Epithelial cell of esophagus (primary cell): ENCODE measurements at places on chromosomes 16 and 17.

- no peak for DNase-seq
Observed at GRCh38 chr16:65991149-65991701, 375.3 kb upstream of the CDH5 start.

- no peak for DNase-seq
Observed at GRCh38 chr17:79990704-79991103, 45.0 kb downstream of the TBC1D16 start.

- peak; percentile 67 for DNase-seq
Observed at GRCh38 chr17:41494524-41494923, 4.8 kb upstream of the KRT36 start.

DNA sequence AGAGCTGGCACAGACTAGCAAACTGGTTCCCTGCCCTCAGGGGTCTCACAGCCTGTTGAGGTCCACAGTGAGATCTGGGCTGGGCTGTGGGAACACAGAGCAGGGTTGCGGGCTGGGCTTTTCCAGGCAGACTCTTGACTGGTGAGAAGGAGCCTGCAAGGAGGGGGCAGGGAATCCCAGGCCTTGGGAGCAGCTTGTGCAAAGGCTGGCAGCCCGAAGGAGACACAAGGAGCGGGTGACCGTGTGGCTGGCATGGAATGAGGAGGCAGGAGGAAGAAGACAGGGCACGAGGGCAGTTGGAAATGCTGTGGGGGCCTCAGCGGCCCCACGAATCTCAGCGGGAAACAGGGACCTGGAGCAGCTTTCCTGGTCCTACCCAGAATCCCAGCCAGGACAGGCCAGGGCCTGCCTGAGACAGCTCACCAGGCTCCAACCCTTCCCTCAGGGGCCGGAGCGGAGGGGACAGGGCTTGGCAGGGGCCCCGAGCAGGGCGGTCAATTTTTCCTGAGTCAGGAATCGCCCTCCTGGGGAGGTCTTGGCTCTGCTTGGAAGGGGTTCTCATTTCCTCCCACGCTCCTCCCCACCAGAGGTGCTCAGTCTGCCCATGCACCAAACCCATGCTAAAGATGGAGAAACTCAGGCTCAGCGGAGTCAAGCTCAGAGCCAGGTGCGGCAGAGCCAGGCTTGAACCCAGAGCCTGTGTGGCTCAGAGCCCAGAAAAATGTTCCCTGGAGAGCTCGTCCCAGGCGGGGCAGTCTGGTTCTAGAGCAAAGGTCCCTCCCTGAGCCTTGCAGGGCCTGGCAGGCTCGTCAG lies 9.2 kb upstream of the SNN start:
- peak; percentile 90 for DNase-seq

GRCh38 chr16:66964049-66964448 lies 3.0 kb downstream of the CES3 start:
- no peak for DNase-seq

- DNase-seq: no peak
Observed at GRCh38 chr16:12532871-12533610, 270.6 kb downstream of the CPPED1 start.

- DNase-seq: no peak
Observed at GRCh38 chr16:69865701-69866100, 85.4 kb upstream of the CLEC18A start.

DNA sequence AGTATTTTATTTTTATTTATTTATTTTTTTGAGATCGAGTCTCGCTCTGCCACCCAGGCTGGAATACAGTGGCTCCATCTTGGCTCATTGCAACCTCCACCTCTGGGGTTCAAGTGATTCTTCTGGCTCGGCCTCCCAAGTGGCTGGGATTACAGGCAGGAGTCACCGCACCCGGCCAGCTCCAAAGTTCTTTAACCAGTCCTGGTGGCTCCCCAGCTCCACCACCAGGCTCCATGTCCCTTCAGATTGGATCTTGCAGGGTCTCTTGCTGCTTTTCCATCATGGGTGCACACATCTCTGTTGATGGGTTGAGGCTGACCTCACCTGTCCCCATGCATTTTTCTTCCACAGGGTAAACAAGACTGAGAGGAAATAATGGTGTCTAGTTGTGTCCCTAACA lies 8.4 kb upstream of the USP36 start:
- DNase-seq: no peak

DNA sequence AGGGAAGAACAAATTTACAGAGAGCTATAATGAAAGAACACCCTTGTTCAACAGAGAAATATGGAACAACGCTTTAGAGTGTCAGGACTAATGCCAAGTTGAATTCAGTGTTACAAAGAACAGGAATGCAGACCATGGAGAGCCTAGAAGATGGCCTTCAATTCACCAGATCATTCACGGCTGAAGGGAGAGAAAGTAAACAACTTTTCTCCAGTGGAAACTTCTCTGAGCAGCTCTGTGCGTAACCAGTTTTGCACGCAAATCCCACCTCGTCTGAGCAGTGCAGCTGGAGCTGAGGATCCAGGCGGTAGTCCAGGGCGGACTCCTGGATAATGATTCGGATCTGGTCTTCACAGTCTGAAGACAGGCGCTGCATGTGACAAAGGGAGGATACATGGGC lies 40.5 kb upstream of the CLEC18B start:
- no peak for DNase-seq

- DNase-seq: no peak
Observed at GRCh38 chr17:11557727-11558452, 40.4 kb upstream of the DNAH9 start.

- no peak for DNase-seq
Observed at GRCh38 chr17:34755981-34756636, 176.7 kb downstream of the TMEM132E start.

- DNase-seq: no peak
Observed at GRCh38 chr16:52561910-52562741, 15.2 kb upstream of the TOX3 start.

- DNase-seq: peak; percentile 32
Observed at GRCh38 chr17:50928646-50929045, 62.5 kb upstream of the TOB1 start.

- DNase-seq: no peak
Observed at GRCh38 chr17:2380226-2380922, 20.5 kb downstream of the MNT start.

DNA sequence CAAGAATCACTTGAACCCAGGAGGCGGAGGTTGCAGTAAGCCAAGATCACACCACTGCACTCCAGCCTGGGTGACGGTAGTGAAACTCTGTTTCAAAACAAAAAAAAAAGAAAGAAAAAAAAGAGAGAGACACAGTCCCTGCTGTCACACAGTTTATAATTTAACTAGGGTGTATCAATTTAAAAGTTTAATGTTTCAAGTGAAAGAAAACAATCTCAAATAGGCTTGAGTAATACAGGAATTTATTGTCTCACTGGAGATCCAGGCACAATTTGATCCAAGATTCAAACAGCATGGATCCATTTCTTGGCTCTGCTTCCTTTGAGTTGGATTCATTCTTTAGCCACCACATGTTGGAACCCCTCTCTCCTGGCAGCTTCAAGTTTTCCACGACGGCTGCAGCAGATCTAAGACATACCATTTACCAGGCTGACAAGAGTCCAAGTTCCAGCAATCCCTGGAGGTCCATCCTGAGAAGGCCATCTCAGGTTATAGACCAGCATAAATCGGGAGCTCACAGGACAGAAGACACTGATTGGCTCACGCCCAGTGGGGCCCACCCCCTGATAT lies 97.5 kb downstream of the YPEL2 start:
- DNase-seq: no peak

DNA sequence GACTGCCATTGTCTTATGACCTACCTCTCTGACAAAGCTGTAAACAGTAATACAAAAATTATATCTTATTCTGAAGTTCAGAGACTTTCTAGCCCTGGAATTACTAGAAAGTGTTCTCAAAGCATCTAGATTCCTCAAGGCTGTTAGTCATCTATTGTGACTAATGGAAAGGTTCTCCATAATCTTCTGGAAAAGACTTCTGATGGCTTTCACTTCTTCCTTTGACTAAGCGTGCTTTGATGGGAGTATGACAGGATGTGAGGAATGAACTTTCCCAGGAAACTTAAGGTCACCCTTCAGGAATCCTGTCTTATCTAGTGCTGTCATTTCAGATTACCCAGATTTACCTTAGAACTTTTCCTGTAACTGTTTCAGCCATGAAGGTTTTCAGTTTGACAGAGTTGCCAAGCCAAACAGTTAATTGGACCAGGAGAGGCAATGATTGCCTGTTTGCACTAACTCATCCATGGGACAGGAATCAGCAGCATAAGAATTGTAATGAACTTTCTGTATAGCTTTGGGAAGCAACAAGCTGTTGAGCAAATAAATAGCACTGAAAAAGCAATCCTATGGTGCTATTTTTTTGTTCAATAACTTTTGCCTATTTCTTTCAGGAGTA lies 43.5 kb downstream of the AP2B1 start:
- peak; percentile 80 for DNase-seq

- no peak for DNase-seq
Observed at GRCh38 chr17:69473841-69474831, 59.6 kb downstream of the MAP2K6 start.

GRCh38 chr16:69522041-69522578 lies 43.7 kb upstream of the NFAT5 start:
- no peak for DNase-seq

DNA sequence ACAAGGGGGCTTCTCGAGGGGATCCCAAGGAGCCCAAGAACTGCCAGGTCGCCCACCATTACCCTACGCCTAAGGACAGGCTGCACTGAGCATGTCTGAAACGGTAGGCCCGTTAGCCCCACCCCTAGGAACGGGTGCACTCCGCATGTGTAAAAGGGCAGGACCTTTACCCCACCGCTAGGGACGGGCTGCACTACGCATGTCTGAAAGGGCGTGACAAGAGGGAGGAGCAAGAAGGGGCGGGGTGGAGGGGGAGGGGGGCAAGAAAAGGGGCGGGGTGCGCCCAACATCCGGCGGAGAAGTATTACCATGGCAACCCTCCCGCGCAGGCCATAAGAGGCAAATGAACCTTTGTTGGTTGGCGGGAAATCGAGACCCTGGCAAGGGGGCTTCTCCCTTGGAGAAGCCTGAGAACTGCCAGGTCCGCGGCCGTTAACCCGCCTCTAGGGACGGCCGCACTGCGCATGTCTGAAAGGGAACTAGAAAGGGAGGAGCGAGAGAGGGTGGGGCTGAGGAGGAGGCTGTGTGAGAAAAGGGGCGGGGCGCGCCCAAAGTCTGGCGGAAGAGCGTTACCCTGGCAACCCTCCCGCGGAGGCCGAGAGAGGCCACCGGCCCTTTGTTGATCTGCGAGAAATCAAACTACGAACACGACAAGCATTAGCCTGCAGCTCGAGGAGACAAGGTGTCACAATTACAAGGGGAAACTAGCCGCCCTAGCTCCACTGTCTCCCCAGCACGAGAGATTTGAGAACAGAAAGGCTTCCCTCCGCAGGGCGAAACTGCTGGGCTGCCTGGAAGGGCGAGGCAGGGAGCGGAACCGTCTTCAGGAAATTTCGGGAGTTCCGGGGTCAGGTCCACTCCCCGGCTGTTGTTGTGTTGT lies 2046.8 kb downstream of the TP53TG3F start:
- DNase-seq: no peak

DNA sequence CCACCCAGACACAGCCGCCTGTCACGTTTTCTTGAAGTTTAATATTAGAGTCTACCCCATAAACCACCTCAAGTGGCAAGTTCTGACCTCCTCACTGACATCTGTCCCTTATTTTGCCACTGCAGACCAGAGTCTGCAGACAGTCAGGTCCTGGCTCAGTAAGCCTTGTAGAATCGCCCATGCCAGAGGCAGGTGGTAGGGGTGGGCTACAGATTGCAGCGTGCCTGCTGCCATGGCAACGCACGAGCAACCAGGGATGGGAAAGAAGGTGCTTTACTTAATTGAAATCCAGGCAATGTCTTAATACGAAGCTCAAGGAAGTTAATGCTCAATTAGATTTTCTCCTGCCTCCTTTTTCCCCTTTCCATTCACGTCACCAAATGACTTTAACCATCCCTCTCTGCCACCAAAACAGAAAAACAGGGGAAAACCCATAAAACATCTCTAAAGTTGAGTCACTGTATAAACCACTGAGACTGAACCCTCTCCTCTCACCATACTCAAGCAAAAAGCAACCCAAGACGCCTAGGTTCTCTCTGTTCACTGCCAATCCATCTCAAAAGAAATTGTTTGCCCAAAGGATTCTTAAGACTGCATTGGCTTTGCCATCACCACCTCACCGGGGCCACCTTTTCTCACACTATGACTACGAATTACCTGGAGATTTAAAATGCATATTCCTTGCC lies 228.8 kb downstream of the SLC39A11 start:
- DNase-seq: no peak

DNA sequence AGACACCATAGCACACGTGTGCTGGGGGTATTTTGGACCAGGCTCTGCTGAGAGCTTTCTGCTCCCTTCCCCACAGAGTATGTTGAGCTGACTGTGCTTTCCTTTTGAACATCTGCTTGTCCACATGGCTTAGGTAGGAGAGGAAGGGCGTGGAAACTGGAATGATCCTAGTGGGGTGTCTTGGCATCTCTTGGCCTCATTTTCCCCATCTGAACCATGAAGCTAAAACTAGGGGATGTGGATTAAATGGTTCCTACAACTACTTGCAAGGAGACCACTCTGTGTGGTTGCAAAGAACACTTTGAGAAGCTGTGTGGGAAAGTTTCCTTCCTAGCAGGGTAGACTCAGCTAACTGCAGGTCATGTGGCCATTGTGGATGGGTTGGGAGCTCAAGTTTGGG lies 6.7 kb upstream of the NLRC5 start:
- DNase-seq: no peak

DNA sequence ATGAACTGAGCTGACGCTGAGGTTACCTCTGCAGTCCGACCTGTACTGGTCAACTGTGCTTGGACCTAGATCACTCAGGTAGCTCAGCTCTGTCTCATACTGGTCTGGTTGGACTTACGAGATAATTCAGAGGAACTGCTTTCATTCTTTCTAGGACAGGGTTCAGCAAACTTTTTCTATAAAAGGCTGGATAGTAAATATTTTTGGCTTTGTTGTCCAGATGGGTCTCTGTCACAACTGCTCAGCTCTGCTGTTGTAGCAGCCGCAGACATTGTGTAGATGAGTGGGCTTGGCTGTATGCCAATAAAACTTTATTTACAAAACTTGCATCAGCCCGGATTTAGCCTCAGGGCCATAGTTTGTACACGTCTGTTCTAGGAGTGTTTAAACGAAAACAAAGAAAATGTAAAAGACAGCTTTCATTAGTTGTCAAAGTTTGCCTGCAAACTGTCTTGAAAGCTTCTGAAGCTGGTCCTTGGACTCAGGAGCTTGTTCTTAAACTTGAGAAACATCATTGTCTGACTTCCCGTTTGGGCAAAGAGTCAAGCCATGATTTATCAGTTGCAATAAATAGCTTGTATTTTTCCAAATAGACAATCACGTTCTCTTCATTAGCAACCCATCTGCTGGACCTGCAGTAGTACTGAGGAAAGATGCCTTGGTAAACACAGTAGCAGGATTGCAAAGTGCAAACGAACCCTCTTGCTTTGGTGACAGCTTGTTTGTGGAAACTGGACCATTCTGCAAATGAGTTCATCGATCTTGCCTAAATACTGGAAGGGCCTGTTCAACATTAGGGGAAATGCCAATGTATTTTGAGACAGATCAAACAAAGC lies 253.4 kb downstream of the SNX29 start:
- peak; percentile 53 for DNase-seq

DNA sequence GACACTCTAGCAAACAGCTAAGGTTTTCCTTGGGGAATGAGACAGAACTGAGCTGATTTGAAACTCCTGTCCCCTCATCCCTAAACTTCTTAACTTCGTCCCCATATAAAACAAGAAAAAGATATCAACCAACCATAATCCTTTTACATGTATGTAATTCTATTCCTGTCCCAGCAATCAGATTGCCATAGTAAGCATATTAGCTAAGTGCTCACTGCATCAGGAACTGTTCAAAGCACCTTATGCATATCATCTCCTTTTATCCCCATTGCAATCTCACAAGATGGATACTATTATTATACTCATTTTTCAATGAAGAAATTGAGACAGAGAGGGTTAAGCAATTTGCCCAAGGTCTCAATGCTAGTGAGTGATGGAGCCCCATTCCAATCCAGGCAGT lies 6.8 kb downstream of the KIF18B start:
- no peak for DNase-seq

GRCh38 chr17:43028221-43028861 lies 3.3 kb downstream of the RND2 start:
- DNase-seq: no peak
